Stimulated activated CD8-positive, alpha-beta memory T cell treated with anti-CD3 and anti-CD28 coated beads, Interleukin-4, amount 100 ng/mL, for 48 hours (primary cell): ENCODE measurements at places on chromosomes 7 and 10.

GRCh38 chr10:95408148-95408960 lies 117.6 kb upstream of the PDLIM1 start:
- DNase-seq: no peak

DNA sequence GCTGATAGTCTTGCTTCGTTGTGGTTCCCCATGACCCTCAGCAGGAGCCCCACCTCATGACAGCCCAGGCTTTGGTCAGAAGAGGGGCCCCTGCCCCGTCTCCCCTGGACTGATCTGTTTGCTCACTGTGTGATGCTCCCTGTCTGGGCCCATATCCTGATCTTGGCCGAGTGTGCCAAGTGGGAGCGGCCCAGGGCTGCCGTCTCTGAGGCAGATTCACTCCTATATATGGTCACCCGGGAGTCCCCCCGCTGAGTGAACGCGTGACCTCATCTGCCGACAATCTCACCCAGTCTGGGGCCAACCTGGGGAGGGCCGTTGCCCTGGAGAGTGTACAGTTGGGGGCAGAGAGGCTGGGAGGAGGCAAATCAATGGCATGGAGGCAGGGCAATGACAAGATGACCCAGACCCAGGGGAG lies 34.5 kb downstream of the PPIF start:
- DNase-seq: no peak

DNA sequence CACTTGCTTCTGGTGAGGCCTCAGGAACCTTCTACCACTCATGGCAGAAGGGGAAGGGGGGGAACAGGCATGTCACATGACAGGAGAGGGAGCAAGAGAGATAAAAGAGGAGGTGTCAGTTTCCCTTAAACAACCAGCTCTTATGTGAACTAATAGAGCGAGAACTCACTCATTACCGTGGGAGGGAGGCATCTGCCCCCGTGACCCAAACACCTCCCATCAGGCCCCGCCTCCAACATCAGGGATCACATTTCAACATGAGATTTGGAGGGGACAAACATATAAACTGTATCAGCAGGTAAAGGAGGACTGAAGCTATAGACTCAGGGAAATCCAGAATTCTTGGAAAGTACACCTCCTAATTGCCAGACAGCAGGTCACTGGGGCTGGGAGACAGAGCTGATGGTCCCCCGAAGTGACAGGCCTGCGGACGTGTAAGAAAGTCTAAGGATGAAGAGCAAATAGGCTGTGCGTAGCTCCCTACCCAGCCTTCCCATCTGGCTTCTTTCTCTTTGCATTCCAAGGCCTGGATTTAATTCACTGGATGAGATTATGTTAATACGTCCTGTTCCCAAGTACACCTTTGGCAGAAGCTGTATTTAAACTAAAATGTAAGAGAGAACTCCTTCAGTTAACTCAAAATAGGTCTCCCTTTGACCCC lies 186.7 kb upstream of the LYZL2 start:
- DNase-seq: no peak

DNA sequence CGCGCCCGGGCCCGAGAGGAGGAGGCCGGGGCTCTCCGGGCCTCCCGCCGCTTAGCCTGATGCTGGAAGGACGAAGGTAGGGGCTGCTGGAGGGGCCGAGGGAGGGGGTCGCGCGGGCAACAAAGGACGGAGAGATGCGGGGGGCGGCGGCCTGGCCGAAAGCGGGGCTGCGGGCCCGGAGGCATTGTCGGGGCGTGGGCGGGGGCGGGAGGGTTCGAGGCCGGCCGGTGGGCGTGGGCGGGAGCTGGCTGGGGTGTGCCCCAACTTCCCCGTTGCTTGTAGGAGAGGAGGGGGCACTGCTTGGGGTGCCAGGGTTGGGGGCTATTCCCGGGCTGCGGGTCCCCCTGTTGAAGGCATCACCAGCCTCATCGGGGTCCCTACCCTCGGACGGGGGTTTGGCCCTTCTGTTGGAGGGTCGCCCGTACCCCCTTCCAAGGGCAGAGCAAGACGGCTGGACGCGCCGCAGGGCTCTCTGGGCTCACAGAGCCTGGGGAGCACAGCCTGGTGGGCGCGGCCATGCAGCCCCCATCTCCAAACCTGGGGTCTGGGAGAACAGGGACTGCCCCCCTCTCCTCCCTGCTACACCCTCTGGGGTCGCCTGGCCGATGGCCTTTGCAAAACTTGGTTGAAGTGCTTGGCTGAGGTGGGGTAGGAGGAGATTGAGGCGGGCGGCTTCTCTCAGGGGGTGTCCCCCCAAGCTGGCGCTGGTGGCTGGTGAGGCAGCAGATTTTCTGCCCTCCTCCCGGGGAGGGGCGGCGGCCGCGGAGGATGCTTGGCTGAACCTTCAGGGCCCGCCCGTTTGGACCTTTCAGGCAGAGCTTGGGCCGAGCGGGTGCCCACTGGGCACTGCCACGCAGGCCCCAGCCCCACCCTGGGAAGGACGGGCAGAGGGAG lies 699 bp downstream of the CLIP2 start:
- DNase-seq: peak; percentile 36

GRCh38 chr7:140297192-140297591 lies 101.1 kb downstream of the SLC37A3 start:
- DNase-seq: no peak

GRCh38 chr7:2903682-2904162 lies 59.6 kb upstream of the GNA12 start:
- DNase-seq: no peak

- peak; percentile 58 for DNase-seq
Measured at GRCh38 chr10:11684717-11685645, 57.2 kb upstream of the ECHDC3 start.

- DNase-seq: no peak
Measured at GRCh38 chr10:123797813-123798212, 93.8 kb downstream of the CPXM2 start.

DNA sequence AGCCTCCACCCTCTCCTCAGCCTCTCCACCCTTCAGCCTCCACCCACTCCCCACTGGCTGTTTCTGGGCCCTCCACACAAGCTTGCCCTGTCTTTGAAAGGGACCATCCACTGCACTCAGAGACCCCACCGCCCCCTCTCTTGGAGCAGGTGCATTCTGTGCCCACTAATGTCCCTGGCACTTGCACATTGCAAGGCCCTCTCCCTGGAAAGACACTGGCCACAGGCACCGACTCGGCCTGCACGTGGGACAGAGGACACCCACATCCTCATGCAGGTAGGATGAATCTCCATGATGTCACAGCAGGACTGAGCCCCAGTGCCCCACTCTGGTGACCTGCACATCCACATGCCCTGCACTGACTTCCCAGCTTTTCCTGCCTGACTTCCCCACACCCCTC lies 36.8 kb upstream of the EBF3 start:
- peak; percentile 11 for DNase-seq

DNA sequence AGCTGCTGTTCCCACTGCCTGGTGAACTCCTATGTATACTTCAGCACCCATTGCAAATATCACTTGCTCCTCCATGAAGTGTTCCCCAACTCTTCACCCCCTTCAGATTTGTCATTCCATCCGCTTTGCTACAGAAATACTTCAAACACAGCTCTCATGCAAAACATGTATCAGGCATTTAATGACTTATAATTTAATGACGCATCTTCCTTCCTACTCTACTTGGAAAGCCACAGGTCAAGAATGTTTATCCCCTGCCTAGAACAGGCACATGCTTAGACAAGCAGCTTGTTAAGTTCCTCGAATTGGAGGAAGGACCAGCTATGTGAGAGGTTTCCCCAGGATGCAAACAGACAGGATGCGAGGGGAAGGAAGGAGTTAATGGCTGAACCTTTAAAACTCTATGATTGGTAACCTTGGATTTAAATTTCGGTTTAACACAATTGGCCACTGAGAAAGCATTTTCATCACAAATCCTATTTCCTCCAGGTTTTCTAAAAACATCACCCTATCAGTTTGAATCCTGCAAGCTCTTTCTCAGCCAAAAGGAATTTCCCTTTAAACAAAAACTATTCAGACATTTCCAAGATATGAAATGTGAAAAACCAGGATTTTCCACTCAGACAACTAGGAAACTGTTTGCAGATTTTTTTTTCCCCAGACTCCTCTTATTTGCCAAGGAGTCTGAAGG lies 11.5 kb downstream of the CREB3L2 start:
- no peak for DNase-seq

- no peak for DNase-seq
Measured at GRCh38 chr7:20510573-20510900, 104.9 kb upstream of the ABCB5 start.

DNA sequence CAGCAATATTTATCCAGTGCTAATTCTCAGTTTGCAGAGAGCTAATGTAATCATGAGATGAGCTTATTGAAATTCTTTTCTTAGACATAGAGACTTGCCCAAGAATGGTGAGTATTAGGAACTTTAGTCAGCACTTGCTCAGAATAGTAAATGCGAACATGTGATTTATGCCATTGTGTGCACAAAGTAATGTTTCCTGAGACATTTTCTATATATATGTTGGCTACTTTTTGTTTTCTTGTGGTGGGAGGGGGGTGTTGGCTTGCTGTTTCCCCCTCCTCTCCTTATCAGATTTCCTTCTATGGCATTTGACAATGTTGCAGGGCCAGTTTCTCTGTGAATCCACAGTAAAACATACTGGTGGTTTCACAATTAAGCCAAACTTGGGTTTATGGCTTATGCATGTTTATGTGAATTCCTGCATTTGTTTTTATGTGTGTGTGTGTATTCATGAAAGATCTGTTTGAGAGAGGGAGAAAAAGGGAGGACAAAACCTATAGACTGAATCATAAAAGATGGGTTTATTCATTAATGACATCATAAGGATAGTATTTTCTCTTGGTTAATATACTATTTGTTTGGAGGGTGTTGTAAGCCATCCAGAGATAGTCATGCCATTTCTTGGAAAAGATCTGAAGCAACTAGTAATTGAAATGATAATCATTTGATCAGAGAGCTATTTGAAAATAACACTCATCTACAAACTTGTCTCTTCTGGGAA lies 36.3 kb downstream of the ARID5B start:
- no peak for DNase-seq

DNA sequence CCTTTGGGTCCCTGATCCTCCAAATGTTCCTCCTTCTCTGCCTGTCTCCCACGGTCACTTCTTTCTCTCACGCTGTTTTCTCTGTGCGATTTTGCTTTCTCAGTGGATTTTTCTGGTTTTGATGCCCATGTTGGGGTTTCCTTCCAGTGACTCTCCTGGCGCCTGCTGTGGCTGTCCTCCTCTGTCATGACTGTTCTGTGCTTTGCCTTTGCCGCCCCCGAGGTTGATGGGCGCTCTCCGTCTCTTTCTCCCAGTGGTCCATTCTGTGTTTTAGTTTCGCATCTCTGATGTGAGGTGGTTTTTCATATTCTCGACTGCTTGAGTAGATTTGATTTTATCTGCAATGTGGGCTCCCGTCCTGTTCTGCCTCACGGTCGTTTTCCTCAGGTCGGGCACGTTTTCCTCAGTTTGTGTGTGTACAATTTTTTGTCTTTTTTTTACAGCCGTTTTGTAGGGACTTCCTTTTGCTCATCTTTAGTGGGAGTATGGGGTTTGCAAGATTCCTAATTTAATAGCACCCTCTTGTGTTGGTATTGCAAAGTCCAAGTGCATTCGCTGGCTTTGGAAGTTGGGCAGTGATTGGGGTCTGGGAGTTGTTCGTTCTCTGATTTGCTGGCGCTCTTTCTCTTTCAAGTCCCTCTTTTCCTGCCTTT lies 100.0 kb downstream of the INPP5A start:
- no peak for DNase-seq

DNA sequence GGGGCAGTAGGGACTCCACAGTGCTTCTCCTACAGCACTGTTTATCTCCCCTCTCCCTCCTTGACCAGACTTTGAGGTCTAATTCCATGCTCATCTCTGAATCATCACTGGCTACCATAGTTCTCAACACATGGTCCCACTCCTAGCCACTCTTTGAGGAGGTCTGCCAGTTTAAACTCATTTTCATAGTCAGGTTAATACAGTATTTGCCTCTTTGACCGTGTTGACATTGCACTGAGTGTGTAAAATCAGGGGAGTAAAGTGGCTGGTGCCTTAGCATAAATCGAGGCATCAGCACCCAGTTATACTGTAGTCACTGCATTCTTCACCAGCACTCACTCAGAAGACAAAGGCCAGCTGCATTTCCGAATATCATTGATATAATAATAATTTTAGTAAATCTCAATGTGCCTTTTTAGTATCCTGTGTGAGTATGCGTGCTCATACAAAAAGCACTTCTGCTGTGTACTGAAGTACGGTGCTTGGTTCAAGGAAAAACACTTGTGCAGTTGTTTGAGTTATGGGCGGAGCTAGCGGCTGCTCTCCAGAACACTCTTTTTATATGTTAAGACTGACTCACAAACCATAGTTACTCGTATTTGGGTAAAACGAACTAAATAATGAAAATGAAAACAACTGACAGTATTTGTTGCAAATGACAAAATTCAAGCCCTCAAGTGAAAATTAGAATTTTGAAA lies 89.7 kb downstream of the GALNT11 start:
- no peak for DNase-seq

GRCh38 chr7:3229904-3230470 lies 71.1 kb upstream of the SDK1 start:
- no peak for DNase-seq

DNA sequence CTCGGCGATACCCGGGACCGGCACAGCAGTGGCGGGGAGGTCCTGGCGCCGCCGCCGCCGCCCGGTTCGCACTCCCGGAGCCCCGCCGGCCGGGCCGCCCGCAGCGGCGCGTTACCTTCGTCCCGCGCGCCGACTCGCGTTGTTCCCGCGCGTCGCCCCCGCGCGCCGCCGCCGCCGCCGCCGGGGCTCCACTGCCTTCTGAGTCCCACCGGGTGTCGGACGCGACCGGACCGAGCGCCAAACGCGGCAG lies at the start of gene EZH2:
TSS of gene EZH2 (minus strand) at position 243 of the 250 bp plus-strand sequence. CDS start 36,993 bp downstream, outside the sequence.
- DNase-seq: no peak

DNA sequence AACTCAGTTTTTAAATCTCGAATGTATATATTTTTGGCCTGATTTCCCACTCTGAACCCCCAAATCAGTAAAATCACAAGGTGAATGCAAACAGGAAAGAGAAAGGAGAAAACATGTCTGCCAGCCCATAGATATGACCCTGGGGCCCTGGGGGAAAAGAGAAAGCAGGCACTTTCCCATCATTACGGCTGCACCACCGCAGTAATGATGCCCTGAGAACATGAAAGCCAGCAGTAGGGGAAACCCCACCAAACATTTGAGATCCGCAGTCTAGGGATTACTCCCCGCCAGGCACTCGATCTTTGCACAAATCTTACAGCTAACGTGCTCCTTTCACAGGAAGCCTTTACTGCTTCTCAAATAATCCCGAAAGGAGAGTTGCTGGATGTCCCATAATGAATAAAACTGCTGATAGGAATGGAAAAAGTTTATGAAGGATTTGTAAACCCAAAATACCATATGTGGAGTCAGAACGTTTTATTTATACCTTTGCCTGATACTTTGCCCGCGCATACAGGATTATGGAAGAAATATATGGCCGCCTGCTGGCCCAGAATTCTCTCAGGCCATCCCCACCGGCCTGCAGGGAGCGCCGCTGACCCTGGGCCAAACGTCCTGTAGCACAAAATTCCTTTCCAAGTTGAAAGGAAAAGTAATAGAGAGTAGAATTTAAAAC lies 180.0 kb upstream of the INHBA start:
- DNase-seq: no peak

DNA sequence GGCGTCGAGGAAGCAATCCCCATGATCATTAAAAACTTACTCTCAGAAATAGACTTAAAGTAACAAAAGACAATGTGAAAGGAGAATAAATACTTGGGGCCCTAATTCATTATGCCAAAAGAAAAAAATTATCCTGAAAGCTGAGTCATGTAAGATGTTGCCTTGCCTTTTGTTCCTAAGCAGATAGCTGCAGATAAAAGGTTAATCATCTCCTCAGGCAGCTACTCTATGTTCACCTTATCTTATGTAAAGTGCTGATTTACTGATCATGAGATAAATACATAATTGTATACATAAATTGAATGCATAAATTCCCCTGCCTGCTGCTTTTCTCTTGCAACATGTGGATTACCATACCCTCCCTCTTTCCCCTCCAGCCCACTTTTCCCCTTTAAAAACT lies 28.1 kb upstream of the CREB3L2 start:
- no peak for DNase-seq
